Cardiac muscle cell (in vitro differentiated cells and primary cell): ENCODE measurements at places on chromosomes 16 and 17.

GRCh38 chr16:85416228-85417109, 196.7 kb upstream of the GSE1 start:
- H3K27ac ChIP-seq = no peak overlapping the region
- H3K4me1 ChIP-seq = no peaks in the 10 kb centered on the region
- H3K36me3 ChIP-seq = no peaks in the 10 kb centered on the region
- H3K27me3 ChIP-seq = no peaks in the 10 kb centered on the region

- no peak overlapping the region for H3K4me3 ChIP-seq
- H3K36me3 ChIP-seq = no peaks in the 10 kb centered on the region
- no peaks in the 10 kb centered on the region for H3K27me3 ChIP-seq
- no peak overlapping the region for H3K27ac ChIP-seq
- no peaks in the 10 kb centered on the region for H3K4me1 ChIP-seq
These were observed 44.0 kb upstream of the PABPN1L start for GRCh38 chr16:88910284-88911135.

GRCh38 chr17:6843241-6843880, 11.8 kb upstream of the TEKT1 start:
- peaks cover 40% of the 10 kb centered on the region for H3K27me3 ChIP-seq
- DNase-seq = peak; percentile 69
- no peaks in the 10 kb centered on the region for H3K36me3 ChIP-seq

DNA sequence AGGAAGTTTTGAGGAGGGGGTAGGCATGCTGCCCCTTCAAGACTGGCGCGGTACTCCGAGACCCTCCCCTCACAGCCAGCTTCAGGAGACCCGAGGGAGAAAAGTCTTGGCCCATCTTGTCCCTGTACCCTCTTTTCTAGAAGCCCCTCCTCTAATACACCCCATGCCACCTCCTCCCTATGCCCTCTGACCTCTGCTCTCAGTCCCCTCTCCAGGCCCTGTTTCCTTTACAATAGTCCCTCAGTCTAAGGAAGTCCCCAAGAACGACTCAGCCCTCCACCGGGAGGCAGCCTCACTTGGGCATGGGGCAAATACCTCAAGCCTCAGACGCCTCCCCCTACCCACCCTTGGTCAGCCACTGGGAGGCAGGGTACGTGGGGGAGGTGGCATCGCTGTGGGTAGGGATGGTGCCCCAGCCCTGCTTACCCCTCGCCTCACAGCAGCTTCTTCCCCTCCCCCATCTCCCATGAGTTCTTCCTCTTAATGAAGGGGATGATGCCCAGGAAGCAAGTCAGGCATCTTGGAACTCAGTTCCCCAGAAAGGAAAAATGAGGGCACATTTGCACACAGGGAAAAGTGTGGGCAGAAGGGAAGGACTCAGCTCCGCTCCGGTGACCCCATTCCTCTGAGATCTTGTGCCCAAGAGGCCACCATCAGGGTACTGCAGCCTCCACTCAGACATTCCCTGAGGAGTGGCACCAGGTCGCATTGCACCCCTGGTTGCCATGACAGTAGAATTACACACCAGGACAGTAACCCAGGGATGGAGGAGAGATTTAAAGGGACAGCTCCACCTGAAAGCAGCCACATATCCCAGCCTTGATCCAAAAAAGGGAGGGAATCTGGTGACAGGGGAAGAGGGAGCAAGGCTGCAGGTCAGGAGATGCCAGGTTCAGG, 6.2 kb downstream of the MPP2 start:
- DNase-seq = no peak
- H3K27me3 ChIP-seq = no peaks in the 10 kb centered on the region
- peaks cover 4% of the 10 kb centered on the region for H3K4me1 ChIP-seq
- H3K36me3 ChIP-seq = no peaks in the 10 kb centered on the region

- no peak for DNase-seq
- no peak overlapping the region for H3K4me3 ChIP-seq
- no peaks in the 10 kb centered on the region for H3K36me3 ChIP-seq
- H3K27me3 ChIP-seq = no peaks in the 10 kb centered on the region
- no peaks in the 10 kb centered on the region for H3K4me1 ChIP-seq
These were observed 58.7 kb downstream of the HSD17B2 start for GRCh38 chr16:82093666-82094300.

- H3K36me3 ChIP-seq = no peaks in the 10 kb centered on the region
- H3K27me3 ChIP-seq = no peaks in the 10 kb centered on the region
- no peaks in the 10 kb centered on the region for H3K4me1 ChIP-seq
- H3K27ac ChIP-seq = no peak overlapping the region
- no peak overlapping the region for H3K4me3 ChIP-seq
- no peak for DNase-seq
These were observed 26.6 kb upstream of the GINS3 start for GRCh38 chr16:58365623-58366022.

DNA sequence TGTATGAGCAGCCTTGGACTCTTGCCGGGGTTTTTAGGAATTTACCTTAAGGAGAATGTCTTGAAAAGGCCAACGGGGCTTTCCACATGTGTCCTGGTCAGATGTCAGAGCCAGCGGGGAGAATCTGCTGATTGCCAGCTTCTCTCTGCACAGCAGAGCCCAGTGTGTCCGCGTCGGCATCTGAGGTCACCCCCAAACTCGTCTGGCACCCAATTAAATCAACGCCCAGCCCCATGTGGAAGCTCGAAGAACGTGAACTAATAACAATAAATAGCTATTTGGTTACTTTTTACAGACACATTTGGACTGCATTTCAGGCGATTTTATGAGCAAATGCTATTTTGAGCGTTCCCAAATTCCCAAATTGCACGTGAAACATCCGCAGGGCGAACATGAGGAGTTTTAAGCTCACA, 303.5 kb downstream of the FOXL1 start:
- no peak overlapping the region for H3K4me3 ChIP-seq
- no peaks in the 10 kb centered on the region for H3K27me3 ChIP-seq
- no peaks in the 10 kb centered on the region for H3K36me3 ChIP-seq

DNA sequence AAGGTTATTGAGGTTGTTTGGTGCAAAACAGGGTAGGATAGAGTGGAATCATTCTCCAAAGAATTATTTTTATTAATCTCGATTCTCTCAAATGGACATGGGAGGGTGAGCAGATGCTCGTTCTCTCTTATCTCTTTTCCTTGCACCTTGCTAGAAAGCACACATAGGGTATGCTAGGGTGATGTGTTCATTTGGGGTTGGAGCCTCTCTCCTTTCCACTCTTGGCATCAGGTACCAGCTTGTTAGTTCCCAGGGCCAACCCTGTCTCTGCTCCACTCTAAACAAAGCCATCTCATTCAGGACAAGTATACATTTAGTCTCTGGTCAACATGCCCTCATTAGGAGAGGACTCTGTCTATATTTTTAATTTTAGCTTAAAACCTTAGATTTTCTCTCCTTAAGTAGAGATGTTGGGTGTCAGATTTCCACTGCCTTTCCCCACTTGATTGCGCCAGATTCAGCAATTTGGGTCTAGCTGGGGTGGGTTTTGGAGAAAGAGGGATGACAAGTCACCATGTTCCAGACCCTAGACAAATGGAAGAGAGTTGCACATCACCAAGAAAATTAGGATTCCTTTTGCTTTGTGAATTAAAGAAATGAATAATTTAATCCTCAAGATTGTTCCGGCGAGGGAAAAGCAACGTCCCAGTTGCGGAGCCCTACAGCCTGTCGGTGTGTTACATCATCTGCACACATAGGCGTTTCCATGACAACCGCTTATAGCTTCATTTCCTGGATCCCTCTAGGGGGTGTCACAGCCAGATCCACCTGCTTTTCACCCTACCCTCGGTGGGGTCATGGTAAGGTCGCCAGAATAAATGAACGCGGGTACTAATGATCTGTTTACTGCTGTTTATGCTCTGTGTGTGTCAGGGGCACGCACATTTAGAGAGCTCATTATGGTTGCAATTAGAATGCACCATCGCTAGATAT, 41.6 kb downstream of the SNX11 start:
- no peaks in the 10 kb centered on the region for H3K36me3 ChIP-seq
- no peak overlapping the region for H3K27ac ChIP-seq
- peaks cover 64% of the 10 kb centered on the region for H3K27me3 ChIP-seq
- no peaks in the 10 kb centered on the region for H3K4me1 ChIP-seq
- H3K4me3 ChIP-seq = no peak overlapping the region

DNA sequence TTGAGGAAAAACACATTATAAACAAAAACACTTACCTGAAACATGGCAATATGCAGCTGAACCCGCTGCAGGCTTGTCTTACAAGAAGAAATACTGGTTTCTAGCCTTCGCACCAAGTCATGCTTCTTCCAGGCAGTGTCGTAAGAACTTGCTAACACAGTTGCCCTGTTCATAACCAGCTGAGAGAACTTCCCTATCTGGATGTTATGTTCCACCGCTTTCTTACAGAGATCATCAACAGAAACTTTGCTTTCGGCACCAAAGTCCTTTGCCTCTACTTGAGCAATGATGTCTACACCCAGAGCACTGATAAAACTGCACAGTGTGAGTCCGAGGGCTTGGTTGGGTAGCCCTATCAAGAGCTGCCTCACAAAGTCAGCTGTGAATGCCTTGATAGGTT, 27.9 kb upstream of the ARL6IP1 start:
- H3K36me3 ChIP-seq = peaks cover 59% of the 10 kb centered on the region
- no peak overlapping the region for H3K27ac ChIP-seq
- DNase-seq = no peak
- H3K27me3 ChIP-seq = no peaks in the 10 kb centered on the region
- no peaks in the 10 kb centered on the region for H3K4me1 ChIP-seq

- no peaks in the 10 kb centered on the region for H3K27me3 ChIP-seq
- H3K4me3 ChIP-seq = no peak overlapping the region
- peaks cover 6% of the 10 kb centered on the region for H3K4me1 ChIP-seq
- no peaks in the 10 kb centered on the region for H3K36me3 ChIP-seq
- DNase-seq = no peak
These were observed 11.7 kb upstream of the MNT start for GRCh38 chr17:2412561-2413021.

DNA sequence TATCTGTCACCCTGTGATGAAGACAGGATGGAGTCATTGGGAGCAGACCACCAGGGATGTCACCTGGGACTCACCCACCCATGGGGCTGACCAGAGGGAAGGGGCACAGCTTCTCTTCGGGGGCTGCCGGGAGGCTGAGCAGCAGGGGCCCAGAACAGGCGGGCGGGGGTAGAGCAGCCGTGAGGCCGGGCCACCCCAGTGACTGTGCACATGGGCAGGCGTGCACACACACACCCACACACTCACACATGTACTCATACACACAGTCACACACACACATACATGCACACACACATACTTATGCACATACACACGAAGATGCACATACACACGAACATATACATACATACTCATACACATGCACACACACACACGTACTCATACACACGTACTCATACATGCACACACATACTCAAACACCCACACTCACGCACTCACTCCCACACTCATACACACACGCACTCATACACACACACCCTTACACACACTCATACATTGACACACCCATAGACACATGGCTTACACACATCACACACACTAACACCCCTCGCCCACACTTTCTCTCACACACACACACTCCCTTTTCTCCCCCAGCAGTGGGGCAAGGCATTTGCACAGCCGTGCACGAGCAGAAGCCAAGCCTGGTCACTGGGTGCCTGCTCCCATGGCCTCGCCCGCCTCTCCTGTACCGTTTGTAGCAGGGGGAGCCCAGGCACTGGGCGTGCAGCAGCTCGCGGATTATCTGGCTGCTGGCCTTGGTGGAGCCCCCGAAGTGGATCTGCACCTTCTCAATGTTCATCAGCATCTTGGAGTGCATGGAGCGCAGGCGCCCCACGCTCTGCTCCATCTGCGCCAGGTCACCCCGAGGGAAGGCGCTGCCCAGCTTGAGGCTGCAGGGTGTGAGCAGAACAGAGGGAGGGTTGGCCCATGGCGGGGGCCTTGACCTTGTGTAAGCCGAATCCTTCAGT, 12.4 kb downstream of the UBALD2 start:
- H3K27me3 ChIP-seq = no peaks in the 10 kb centered on the region
- H3K4me3 ChIP-seq = no peak overlapping the region
- no peak for DNase-seq
- peaks cover 5% of the 10 kb centered on the region for H3K4me1 ChIP-seq

DNA sequence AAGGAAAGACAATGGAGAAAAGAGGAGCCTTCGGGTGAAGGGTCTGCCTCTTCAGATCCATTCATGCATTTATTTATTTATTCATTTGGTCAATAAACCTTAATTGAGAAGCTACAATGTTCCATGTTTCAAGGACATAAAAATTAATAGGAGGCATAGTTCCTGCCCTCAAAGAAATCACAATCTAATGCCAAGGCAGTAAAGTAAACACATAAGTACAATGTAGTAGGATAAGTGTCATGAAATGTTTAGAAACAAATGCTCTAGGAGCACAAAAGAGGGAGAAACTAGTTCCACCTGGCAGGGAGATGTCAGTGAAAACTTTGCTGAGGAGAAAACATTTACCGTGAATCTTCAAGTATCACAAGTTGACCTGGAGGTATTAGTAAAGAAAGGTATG, 103.5 kb upstream of the NOG start:
- no peak for DNase-seq
- no peak overlapping the region for H3K4me3 ChIP-seq
- no peaks in the 10 kb centered on the region for H3K27me3 ChIP-seq
- H3K4me1 ChIP-seq = peaks cover 15% of the 10 kb centered on the region
- H3K27ac ChIP-seq = no peak overlapping the region
- no peaks in the 10 kb centered on the region for H3K36me3 ChIP-seq

- H3K36me3 ChIP-seq = no peaks in the 10 kb centered on the region
- peaks cover 6% of the 10 kb centered on the region for H3K27me3 ChIP-seq
- DNase-seq = no peak
- no peak overlapping the region for H3K4me3 ChIP-seq
- no peak overlapping the region for H3K27ac ChIP-seq
These were observed 128.0 kb downstream of the LAT start for GRCh38 chr16:29112755-29113347.

DNA sequence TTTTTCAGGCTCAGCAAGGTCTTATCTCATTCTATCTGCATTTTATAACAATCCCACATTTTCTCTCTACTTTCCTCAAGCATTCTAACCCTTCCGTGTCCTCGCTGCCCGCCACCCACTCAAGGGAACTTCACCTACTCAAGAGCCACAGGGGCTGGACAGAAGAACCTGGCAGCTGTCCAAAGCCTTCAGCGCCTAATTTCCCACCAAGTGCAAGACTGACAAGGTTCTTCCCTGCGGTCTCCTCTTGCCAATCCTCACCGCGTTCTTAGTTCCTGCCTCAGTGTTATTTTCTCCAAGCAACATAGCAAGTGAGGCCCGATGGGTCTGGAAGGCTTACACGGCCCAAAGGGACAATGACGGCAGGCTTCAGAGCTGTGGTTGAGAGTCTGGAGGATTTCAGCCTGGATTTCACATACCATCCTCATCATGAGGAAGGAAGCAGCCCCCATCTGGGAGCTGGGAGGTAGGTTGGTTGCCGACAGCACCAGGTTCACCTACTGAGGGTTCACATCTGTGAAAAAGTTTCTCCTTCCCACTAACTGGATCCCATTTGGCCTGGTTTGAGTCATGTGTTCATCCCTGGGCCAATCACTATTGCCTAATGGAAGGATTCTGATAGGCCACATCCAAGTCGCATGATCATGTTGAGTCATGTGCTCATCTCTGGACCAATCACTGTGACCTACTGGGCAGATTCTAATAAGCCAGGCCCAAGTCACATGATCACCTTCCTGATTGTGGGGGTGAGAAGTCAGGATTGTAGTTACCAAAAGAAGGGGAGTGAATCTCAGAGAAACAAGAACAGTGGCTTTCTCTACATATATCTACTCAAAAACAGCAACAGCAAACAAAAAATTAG, 108.2 kb downstream of the N4BP1 start:
- H3K27me3 ChIP-seq = no peaks in the 10 kb centered on the region
- H3K27ac ChIP-seq = no peak overlapping the region
- peak; percentile 54 for DNase-seq
- no peaks in the 10 kb centered on the region for H3K36me3 ChIP-seq
- no peaks in the 10 kb centered on the region for H3K4me1 ChIP-seq
- H3K4me3 ChIP-seq = no peak overlapping the region
